ENCODE measurements at places on chromosomes 5 and 9.

DNA sequence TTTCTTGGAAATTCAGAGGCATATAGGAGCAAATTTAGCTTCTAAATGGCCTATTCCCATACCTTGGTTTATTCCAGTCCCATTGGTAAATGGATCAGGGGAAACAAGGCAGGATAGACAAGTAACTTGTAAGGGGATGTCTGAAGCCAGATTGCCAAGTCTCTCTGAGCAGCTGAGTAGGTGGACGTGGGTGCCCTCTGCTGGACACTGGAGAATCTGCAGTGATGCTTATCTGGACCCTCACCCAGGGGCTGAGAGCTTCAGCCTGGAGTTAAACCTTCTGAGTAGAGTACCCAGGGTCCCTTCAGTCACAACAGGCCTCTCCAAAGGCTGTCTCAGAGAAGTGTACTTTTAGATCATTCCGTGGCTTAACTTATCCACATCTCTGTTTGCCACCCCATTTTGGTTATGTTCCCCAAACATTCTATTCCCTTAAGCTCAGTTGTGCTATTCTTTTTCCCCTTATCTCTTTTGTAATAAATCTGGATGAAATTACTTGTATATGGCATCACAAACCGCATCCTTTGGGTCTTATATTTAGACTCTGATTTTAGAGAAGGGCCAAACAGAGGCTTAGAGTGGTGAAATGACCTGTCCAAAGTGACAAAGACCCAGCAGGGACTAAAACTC is 218.3 kb upstream of the GLRA1 start:
- peak; percentile 61 for DNase-seq

DNA sequence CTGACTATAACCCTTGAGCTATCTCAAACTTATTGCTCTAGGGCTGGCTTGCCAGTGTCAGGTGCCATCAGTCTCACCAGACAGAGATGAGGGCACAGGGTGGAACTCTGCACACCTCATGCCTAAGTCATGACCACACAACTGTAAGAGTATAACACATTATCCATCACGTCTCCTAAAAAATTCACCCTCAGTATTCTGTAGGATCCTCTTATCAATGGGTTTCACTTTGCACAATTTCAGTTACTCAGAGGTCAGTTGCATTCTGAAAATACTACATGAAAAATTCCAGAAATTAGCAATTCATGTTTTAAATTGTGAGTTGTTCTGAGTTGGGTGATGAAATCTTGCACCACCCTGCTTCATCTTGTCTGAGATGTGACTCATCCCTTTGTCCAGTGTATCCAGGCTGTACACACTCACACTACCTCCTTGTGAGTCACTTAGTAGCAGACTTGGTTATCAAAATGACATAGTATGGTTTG is 690.9 kb upstream of the CDH18 start:
- DNase-seq = no peak

DNA sequence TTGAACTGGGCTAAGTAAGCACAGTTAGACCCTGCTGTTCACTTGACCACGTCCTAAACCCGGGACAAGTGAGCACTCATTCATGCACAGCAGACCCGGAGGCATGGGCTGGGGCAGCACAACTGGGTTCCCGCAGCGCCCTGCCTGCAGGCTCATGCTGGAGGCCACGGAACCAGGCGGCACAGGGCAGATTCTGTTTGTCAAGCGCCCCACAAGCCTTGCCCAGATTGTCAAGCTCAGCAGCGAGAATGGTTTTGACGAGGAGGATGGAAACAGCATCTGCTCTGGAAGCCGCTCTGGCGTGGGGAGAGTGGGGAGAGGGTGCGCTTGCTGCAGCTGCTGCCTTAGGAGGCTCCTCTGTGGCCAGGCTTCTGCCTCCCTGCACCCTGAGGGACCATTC is 32.7 kb downstream of the PRRT1B start:
- DNase-seq = no peak

DNA sequence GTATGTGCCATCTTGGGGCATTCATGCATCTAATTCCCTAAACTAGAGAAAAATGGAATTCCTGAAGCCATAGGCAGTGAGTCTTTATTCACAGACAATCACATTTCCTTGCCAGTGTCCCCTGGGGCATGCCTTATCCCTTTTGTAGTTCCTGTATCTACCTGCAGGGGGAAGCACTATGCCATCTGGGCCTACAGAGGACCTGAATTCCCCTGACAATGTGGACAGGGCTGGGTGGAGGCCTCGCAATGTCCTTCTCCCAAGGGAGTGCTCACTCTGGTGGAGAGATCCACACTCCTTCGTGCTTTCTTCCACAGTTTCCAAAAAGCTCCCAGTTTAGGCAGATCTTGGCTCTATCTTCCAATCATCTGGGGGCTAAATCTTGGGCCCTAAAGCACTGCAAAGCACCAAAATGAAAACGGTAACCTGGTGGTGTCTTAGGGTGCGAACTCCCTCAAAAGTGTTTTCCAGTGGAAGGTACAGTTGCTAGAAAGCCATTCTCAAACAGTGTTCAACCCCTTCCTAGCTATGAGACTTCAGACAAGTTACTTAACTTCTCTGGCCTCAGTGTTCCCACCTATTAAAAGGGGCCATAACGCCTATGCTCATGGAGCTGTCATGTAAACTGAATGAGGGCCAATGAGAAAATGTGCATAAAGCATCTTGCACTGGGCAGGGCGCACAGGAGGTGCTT is 17.5 kb downstream of the WHRN start:
- DNase-seq = peak; percentile 18

DNA sequence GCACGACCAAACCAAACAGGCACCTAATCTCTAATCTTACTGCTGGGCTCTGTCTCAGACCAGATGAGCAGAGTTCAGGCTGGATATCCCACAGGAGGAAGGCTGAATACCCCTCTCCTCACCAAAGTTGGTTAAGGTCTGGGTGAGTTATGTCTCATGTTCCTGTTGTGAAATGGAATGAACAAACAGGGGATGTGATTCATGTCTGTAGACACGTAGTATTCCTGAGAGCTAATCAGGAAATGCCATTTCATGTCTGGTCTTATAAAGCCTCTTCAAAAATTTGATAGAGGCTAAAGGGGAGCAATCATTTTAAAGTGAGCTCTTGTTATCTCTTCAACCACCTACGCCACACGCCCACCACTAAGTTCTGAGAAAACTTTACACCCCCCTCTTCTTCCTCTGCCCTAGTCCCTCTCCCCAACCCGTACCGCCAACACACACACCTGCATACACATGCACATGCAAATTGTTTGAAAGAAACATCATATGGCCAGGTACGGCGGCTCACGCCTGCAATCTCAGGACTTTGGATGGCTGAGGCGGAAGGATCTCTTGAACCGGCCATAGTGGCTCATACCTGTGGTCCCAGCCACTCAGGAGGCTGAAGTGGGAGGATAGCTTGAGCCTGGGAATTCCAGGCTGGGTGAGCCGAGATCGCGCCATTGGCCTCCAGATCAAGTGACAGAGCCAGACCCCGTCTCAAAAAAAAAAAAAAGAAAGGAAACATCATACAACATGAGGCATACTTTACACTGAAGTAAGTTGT is 69.8 kb upstream of the RAI14 start:
- DNase-seq = no peak

DNA sequence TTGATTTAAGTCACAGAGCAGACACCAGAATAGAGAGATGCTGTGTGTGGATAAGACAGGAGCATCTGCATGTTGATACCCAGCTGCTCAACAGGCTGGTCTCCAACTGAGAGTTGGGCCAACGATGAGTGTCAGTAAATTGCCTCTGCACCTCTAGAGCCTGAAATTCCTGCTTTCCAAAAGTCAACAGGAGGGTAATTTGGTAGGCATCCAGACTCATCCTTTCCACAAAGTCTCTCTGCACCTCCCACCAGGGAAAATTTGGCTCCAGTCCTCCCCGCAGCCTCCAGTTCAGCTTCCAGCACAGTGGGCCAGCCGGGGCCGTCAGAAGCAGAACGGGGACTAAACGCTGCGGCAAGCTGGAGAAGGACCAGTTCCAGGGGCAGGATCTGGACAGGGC is 136.9 kb downstream of the RFK start:
- no peak for DNase-seq

DNA sequence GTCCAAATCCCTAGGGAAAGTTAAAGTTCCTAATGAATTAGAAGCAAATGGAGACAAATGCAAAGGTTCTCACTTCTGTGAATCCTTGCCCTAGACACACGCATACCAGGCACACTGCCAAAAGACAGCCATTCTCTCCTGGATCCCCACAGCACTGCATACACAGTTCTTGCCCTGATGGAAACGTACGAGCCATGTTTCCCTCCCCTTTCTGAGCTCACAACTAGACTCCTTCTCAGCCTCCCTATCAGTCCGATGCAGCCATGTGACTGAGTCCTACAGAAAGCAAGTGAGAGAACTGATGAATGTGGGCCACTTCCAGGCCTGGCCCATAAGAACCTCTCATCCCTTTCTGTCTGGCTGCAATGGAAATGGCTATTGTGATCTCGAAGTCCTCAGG is 92.0 kb downstream of the ZNF608 start:
- no peak for DNase-seq

DNA sequence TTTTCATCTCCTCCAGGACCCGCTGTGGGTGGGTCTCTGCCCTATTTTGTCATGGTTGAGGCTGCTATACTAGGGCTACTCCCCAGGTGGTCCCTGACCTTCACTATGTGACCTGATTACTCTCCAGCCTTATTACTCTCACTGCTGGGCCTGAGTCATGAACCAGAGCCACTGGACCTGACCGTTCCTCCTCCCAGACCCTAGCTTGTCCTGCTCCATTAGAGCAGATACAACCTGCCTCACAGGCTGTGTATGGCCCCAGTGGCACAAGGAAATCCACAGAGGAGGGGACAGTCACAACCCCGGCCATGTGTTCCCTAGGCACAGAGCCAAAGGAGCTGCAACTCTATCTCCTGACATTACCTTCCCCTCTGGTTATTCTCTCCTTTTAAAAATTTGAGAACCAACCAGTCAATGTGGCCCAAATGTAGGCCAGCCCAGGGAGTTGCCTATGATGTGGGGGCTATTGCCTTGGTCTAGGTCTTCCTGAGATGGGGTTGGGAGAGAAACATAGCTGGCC is 96.0 kb upstream of the FSTL4 start:
- no peak for DNase-seq

- no peak for DNase-seq
Measured at GRCh38 chr5:41670216-41670615, 159.8 kb upstream of the PLCXD3 start.

DNA sequence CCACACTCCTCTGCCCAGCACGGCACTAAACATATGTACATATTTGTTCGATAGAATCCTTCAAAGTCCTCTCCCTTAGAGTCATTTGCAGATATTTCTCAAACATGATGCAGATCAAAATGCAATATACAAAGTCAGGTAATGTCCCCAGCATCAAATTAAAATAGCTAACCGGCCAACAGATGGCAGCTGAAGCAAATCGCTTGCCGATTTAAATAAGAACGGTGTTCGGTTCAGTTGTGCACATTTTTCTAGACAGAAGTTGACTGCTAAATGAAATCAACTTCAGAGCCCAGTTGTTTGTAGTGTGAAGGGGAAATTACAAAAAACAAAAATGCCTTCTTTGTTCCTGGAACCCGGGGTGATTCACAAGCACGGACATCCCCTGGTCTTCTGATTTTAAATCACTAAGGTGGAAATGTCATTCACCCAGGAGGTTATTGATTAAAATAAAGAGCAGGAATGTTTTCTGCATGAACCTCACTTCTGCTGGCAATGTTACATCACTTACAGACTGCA is 219.2 kb downstream of the EBF1 start:
- no peak for DNase-seq

- peak; percentile 52 for DNase-seq
Measured at GRCh38 chr5:119287547-119288111, 68.2 kb upstream of the TNFAIP8 start.

DNA sequence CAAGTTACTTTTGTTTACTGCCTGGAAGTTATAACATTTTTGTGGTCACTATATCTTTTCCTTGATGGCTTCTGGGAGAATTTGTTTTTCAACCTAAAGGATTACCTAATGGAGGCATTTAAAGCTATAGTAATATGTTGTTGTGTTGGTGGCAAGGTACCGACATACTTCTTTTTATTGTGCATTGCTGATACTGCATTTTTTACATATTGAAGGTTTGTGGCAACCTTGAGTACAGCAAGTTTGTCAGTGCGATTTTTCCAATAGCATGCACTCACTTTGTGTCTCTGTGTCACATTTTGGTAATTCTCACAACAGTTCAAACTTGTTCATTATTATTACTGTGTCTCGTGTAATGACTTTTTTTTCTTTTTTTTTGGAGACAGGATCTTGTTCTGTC is 246.3 kb downstream of the LRRC70 start:
- no peak for DNase-seq

- DNase-seq = no peak
Measured at GRCh38 chr5:169909945-169910344, 70.3 kb downstream of the INSYN2B start.

DNA sequence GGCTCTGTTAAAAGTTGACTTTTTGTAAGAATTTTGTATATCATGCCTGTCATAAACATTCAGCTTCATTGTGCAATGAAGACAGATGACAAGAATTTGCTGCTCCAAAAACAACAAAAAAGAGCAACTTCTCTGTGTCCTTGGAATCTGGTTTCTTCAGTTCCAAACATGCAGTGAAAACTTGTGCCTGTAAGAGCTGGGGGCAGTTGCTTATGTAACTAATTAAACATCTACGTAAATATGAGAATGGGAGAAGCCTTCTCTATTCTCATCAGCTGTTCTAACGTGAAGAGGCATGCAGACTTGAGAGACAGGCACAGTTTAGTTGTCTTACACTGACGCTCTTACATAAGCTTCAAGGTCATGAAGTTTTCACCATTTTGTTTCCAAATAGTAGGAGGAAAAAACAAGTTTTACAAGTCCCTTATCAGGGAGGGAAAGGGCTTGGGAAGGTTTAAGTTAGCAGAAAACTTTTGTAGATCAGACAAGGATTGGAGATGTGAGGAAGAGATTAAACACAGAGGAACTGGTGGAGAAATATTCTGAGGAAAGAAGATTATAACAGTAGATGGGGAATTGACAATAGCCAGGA is 170.4 kb downstream of the RFK start:
- no peak for DNase-seq

DNA sequence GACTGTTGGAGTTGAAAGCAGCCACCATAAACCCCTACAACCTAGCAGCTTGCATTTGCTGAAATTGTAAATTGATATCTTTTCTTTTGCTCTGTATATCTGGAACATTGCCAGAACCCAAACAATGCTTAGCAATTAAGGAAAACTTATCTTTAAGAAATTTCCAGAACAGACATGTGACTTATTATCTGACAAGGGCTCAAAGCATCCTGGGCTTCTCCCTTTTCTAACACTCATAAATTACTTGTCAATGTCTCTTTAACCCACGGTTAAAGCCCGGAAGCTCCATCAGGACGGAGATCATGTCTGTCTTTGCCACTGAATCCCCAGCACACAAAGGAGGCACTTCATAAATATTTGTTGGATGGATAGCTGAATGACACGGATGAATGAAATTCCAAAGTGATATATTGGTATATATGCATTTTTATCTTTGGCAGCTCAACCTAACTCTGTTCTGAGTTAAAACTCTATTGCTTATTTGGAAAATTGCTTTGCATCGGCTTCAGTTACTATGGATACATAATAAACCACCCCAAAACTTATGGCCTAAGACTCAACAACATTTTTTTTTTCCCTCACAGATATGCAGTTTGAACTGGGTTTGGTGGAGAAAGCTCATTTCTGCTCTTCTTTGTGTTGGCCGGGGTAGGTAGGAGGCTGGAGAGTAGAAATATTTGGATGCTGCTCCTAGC is 103.1 kb upstream of the CLINT1 start:
- DNase-seq = no peak

All from T-cell (primary cell).